ENCODE measurements at places on chromosomes 7 and 10.

- no peaks in the 10 kb centered on the region for H3K27me3 ChIP-seq
- no peak overlapping the region for H3K4me3 ChIP-seq
- H3K4me1 ChIP-seq: no peaks in the 10 kb centered on the region
- no peaks in the 10 kb centered on the region for H3K36me3 ChIP-seq
- H3K27ac ChIP-seq: no peak overlapping the region
Measured at GRCh38 chr10:85047979-85048378, 719.6 kb downstream of the CCSER2 start.

- H3K4me3 ChIP-seq: no peak overlapping the region
- no peaks in the 10 kb centered on the region for H3K36me3 ChIP-seq
- no peaks in the 10 kb centered on the region for H3K27me3 ChIP-seq
- H3K4me1 ChIP-seq: no peaks in the 10 kb centered on the region
- no peak overlapping the region for H3K27ac ChIP-seq
Measured at GRCh38 chr10:123611876-123612275, 54.3 kb upstream of the GPR26 start.

DNA sequence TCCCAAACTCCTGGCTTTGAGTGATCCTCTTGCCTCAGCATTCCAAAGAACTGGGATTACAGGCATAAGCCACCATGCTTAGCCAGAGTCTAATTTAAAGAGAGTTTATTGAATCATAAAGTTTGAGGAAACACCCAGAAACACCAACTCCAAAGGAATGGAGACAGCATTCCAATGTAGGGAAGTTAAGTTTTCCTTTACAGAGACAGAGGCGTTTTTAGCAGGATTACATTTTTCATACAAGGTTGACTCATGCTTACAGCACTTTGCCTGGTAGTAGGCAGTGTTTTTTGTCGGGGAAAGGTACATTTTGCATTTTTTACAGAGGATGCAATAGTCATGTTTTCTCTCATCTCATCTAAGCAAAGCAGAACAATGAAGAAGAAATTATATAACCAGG, 18.9 kb upstream of the OPN4 start:
- DNase-seq: no peak
- no peak overlapping the region for H3K4me3 ChIP-seq
- H3K27ac ChIP-seq: no peak overlapping the region
- H3K4me1 ChIP-seq: no peaks in the 10 kb centered on the region
- no peaks in the 10 kb centered on the region for H3K36me3 ChIP-seq

GRCh38 chr10:113519681-113520115, 33.2 kb upstream of the HABP2 start:
- no peak overlapping the region for H3K4me3 ChIP-seq
- no peaks in the 10 kb centered on the region for H3K36me3 ChIP-seq
- DNase-seq: no peak
- no peaks in the 10 kb centered on the region for H3K4me1 ChIP-seq

DNA sequence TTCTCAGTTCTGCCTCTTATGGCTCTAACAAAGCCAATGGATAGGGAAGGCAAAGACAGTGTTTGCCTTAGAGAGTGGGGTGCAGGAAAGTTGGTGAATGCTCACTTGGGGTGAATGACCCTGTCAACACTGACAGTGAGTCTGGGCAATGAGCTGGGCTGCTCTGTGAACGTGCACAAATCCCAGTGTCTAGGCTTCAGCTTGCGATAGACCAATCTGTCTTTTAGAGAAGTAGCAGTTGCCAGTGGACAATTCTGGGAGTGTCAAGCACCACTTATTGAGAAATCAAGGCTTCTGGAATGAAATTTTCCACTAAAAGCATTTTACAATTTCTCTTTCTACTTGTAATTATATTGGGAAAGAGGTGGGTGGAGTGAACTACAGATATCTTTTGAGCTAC, 141.4 kb downstream of the HERPUD2 start:
- no peaks in the 10 kb centered on the region for H3K4me1 ChIP-seq
- no peaks in the 10 kb centered on the region for H3K36me3 ChIP-seq
- no peak overlapping the region for H3K4me3 ChIP-seq
- H3K27ac ChIP-seq: no peak overlapping the region

- no peak overlapping the region for H3K27ac ChIP-seq
- H3K4me3 ChIP-seq: no peak overlapping the region
- H3K36me3 ChIP-seq: no peaks in the 10 kb centered on the region
- no peaks in the 10 kb centered on the region for H3K4me1 ChIP-seq
- DNase-seq: no peak
Measured at GRCh38 chr10:86057708-86058107, 308.9 kb downstream of the GRID1 start.

- H3K4me1 ChIP-seq: no peaks in the 10 kb centered on the region
- H3K36me3 ChIP-seq: no peaks in the 10 kb centered on the region
- peak overlapping the region; percentile 0 for H3K4me3 ChIP-seq
- DNase-seq: no peak
- no peaks in the 10 kb centered on the region for H3K27me3 ChIP-seq
- H3K27ac ChIP-seq: no peak overlapping the region
Measured at GRCh38 chr7:50781381-50782293, 1.1 kb downstream of the GRB10 start.

- no peak for DNase-seq
- no peak overlapping the region for H3K27ac ChIP-seq
- H3K27me3 ChIP-seq: no peaks in the 10 kb centered on the region
- no peaks in the 10 kb centered on the region for H3K4me1 ChIP-seq
- no peaks in the 10 kb centered on the region for H3K36me3 ChIP-seq
Measured at GRCh38 chr10:2777666-2778355, 289.5 kb upstream of the PFKP start.

Data from CD8-positive, alpha-beta memory T cell (primary cell).